OCI-LY7 (cell line): ENCODE measurements at places on chromosomes 1 and 21.

DNA sequence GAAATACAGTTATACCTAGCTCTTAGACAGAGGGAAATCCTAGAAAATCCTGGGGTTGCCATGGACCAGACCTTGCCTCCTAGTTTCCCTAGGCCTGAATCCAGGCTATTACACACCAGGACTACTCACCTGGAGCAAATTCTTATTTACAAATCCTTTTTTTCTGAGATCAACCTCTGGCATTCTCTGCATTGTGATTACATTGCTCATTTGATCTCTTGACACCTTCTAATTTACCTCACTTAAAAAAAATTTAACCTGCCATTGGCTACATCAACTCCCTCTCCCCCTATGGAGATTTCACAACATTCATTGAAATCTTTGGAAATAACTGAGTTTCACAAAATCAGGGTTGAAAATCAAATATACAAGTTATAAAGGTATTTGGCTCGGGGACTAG, 2.9 kb upstream of the C1orf105 start:
- DNase-seq = no peak

DNA sequence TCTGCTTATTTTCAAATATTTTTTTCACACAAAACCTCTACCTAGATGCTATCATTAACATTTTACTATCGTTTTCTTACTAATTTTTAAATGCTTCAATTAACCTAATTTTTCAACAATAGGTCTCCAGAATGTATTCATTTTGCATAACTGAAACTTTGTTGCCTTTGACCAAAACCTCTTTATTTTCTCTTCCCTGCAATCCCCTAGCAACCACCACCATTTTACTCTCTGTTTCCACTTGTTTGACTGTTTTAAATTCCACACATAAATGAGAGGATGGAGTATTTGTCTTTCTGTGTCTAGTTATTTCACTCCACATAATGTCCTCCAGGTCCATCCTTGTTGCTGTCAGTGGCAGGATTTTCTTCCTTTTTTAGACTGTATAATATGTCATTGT, 9.5 kb upstream of the F13B start:
- DNase-seq = no peak

GRCh38 chr21:27225151-27225550, 258.3 kb upstream of the ADAMTS5 start:
- no peak for DNase-seq

- no peak for DNase-seq
Observed at GRCh38 chr1:17742583-17742982, 12.6 kb upstream of the ACTL8 start.

DNA sequence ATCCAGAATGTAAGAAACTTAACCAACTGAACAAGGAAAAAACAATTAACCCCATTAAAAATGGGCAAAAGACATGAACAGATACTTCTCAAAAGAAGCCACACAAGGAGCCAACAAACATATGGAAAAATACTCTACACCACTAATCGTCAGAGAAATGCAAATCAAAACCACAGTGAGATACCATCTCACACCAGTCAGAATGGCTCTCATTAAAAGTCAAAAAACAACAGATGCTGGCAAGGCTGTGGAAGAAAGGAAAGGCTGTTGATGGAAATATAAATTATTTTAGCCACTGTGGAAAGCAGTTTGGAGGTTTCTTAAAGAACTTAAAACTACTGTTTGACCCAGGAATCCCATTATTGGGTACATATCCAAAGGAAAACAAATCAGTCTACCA, 51.2 kb downstream of the RGS4 start:
- no peak for DNase-seq

- DNase-seq = no peak
Observed at GRCh38 chr21:41251961-41252642, 64.5 kb upstream of the FAM3B start.

DNA sequence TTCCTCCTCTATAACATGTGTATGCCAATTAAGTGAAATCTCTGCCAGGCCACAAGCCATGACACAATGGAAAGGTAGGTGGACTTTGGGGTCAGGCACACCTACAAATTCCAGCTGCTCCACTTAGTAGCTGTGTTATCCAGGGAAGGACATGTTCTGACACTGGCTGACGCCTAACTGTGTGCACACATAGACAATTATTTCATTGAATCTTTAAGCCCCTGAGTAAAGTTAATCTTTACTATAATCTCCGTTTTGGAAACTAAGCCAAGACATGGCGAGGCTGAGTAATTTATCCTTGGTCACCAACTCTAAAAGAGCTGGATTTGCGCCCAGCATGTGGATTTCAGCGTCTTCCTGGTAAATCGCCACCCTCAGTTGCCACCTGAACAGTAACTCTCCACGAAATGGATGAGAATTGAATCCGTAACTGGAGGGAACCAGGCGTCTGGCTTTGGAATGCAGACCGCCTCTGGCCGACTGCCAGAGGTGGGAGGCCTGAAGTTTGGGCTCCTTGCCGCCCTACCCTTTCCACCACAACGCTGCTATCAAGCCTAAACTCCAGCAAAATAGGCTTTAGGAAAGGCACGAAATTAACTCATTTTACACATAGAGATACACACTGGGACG, 888 bp upstream of the SNRPE start:
- DNase-seq = no peak

DNA sequence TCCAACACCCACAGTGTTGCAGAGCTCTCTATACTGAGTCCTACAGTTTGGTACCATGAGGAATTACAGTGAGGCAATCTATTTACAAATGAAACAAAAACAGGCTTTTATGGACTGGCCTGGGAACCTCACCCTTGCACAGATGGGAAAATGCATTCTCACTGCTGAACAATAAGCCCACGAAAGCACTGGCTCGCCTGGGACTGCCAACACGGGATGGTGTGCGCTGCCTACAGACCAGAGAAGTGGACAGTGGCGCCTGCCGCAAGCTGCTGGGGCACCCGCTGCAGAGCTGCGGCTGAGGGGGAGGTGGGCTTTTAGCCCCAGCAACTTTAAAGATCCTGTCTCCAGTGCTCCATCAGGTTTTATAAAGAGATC, 28.5 kb upstream of the ABCG1 start:
- DNase-seq = no peak

DNA sequence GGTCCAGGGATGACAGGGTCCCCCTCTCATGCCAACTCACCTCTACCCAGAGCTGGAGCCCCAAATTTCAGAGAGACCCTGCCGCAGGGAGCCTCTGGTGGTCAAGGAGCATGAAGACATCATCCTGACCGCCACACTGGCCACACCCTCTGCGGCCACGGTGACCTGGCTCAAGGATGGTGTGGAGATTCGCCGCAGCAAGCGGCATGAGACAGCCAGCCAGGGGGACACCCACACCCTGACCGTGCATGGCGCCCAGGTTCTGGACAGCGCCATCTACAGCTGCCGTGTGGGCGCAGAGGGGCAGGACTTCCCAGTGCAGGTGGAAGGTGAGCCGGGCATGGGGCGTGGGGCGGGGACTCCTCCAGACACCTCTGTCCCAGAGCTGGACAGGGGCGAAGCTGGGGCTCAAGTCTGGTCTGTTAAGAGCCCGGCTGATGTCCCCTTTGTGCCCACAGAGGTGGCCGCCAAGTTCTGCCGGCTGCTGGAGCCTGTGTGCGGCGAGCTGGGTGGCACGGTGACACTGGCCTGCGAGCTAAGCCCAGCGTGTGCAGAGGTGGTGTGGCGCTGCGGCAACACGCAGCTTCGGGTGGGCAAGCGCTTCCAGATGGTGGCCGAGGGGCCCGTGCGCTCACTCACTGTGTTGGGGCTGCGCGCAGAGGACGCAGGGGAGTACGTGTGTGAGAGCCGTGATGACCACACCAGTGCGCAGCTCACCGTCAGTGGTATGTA, 66.0 kb downstream of the OBSCN start:
- no peak for DNase-seq

GRCh38 chr1:44655609-44656008, 18.7 kb downstream of the TMEM53 start:
- peak; percentile 45 for DNase-seq

DNA sequence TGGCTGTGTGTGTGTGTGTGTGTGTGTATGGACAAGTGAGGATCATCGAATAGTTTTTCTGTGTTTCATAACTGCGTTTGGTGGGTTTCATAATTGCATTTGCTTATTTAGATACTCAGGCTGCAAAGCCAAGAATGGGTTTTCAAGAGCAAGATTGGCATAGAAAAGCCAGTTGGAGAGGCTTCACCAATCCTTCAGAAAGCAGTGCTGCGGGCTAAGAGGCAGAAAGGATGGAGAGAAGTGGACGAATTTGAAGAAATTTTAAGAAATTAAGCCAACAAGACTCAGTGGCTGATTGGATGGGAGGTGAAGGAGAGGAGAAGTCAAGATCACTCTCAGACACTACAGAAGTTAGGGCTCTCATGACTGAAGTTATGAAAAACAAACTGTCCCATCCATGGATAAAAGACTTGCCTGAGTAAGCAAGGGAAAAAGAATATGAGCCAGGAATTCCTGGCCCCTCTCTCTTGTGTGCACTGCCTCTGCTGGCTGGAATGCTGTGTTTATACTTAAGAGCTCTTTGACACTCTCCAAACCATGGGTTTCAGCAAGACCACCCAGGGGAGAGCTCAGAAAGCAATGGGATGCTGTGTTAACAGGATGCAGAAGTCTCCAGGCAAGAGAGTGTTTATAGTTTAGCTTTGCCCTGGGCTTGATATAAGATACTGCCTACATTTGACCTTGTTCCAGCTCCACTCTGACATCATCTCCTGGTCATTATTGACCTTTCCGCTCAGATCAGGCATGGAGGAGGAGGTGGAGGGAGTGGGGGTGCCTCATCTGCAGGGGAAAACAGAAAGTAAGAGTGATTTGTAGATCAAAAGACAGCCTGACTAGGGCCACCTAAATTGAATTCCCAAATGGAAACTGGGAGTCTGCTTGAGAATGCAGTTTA, 232.0 kb upstream of the PLXNA2 start:
- DNase-seq = no peak

DNA sequence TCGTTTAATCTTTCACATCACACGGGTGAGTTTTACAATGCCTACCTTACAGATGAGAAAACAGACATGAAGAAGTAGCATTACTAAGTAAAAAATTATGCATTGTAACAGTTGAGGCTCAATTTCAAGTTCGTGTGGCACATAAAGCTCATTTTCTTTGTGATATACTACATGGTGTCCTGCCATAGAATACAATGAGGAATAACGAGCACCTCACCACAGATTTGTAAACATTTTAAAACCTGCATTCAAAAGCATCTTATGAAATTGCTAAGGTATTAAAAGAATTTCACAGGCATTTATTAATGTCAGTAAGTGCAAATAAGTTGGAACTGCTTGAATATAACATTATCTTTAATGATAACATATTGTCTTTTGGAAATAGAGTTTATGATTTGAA, 47.8 kb upstream of the DEPDC1 start:
- DNase-seq = no peak

DNA sequence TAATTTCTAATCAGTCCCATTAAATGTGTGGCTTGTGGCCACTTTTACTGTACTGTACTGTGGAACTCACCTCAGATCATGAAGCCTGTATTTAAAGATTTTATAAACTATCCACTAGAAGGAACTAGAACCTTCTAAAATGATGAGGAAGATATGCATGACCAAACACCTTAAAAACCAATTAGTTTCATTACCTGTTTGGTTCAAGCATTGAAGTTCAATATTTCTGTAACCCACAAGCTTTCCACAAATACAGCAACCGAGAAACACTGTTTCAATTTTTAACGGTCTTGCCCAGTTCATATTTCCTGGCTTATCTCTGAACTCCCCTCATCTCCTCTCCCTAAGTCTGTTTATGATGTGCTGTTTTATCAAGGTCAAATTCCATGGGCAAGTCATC, 264.3 kb upstream of the PLD5 start:
- DNase-seq = peak; percentile 15

- DNase-seq = peak; percentile 34
Observed at GRCh38 chr21:34688145-34688544, 19.4 kb downstream of the CLIC6 start.

DNA sequence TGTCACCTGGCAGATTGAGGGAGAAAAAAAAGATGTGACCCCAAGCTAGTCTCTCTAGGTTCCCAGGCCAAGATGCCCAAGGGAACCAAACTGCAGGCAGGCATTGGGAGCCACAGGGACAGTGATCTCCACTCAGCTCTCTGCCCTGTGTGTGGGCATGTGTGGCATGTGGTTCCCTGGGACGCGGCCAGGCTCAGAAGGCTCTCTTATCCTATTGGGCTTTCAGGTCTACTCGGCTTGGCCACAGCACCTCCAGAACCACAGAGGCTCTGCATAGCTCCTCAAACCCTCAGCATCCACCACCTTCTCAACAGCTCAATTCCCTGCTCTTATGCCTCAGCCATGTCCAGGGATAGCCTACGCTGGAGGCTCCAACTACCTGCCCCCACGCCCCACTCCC, 22.0 kb downstream of the IQGAP3 start:
- DNase-seq = no peak

GRCh38 chr21:21148009-21148408, 149.8 kb downstream of the NCAM2 start:
- no peak for DNase-seq

GRCh38 chr1:196660272-196660671, 8.4 kb downstream of the CFH start:
- no peak for DNase-seq

DNA sequence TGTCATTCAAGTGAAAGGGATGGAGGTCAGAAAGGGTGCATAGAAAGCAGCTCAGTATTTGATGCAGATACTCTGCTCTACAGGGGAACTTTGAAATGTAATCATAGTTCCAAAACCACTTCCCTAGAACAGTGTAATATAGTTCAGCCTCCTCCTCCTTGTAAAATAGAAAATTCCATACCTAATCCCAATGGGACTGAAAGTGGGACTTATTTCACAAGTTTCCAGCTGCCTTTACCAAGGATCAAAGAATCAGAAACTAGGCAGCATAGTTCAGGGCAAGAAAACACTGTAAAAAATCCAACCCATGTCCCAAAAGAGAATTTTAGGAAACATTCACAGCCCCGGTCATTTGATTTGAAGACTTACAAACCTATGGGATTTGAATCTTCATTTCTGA, 8.1 kb upstream of the TMCO2 start:
- no peak for DNase-seq

- DNase-seq = peak; percentile 9
Observed at GRCh38 chr1:62809788-62810187, 25.9 kb downstream of the ATG4C start.

- no peak for DNase-seq
Observed at GRCh38 chr1:154272999-154273563, 652 bp downstream of the HAX1 start.

GRCh38 chr1:219940707-219941106, 12.3 kb upstream of the SLC30A10 start:
- no peak for DNase-seq

GRCh38 chr1:154768456-154769125, 101.5 kb downstream of the KCNN3 start:
- no peak for DNase-seq

- DNase-seq = no peak
Observed at GRCh38 chr1:194647118-194647517, 1460.7 kb upstream of the B3GALT2 start.

DNA sequence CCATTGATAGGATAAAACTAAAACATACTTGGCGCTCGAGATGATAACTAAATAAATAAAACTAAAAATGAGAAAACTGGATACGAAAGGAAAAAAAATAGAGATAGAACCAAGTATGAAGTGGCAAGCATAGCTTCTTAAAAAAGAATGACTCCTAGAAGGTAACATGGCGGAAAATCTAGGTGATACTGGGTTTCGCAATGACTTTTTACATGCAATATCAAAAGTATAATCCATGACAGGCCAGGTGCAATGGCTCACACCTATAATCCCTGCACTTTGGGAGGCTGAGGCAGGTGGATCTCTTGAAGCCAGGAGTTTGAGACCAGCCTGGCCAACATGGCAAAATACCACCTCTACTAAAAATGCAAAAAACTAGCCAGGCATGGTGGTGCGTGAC, 70.7 kb downstream of the ACBD6 start:
- DNase-seq = no peak

GRCh38 chr1:11487196-11487751, 8.3 kb downstream of the DISP3 start:
- DNase-seq = no peak
